ENCODE measurements at places on chromosomes 12 and 14. TPM values are rescaled to one million over a fixed set of nuclear protein-coding genes. Genes with fewer than 3 reads are reported as not detected.

PPP4R4 gene
- polyA plus RNA-seq: 0.26 TPM

MDM2 gene
- 41.5 TPM for polyA plus RNA-seq

DPPA3 gene
- not detected for polyA plus RNA-seq

SLC5A8 gene
- 0.02 TPM for polyA plus RNA-seq

C1R gene
- 91.8 TPM for polyA plus RNA-seq

TBX3 gene
- 3.5 TPM for polyA plus RNA-seq

- DNase-seq: no peak
These were observed 340.0 kb upstream of the SFSWAP start for GRCh38 chr12:131370791-131371347.

- no peak for DNase-seq
These were observed 22.7 kb downstream of the SLC38A1 start for GRCh38 chr12:46246021-46246700.

DNA sequence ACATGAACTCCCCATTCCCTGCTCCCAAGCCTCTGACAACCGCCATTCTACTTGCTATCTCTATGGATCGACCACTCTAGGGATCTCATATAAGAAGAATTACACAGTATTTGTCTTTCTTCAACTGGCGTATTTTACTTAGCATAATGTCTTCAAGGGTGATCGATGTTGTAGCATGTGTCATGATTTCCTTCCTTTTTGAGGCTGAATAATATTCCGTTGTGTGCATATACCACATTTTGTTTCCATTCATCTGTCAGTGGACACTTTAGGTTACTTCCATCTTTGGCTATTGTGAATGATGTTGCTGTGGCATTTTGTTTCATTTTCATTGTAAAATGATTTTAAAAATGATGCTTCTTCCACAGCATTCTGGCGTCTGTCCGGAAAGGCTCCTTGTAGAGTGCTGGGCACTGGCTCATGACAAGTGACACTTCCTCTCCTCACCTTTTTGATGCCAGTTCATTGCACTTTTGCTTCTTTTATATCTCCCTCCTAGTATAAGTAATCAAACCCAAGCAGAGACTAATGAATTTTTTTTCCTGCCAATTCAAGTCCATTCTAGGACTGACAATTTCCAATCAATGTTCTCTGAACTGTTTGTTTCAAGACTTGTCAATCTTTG, 39.3 kb downstream of the SCN8A start:
- no peak for DNase-seq

DNA sequence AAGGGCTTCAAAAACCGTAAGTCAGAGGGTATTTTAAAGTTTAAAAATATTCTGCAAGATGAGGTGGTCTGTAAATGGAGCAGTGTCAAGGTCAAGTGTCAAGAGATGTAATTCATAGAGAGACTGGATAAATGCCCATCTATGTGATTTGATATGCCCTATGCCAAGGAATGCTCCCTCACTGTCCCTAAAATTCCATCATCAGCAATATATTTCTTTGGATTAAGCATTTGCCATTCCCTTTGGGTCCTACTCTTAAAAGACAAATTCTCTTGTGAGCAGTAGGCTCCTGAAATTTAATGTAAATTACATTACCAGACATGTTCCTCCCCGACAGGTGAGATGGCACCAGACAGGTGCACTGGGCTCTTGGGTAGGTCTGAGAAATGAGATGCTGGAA, 16.0 kb upstream of the FOS start:
- no peak for DNase-seq

DNA sequence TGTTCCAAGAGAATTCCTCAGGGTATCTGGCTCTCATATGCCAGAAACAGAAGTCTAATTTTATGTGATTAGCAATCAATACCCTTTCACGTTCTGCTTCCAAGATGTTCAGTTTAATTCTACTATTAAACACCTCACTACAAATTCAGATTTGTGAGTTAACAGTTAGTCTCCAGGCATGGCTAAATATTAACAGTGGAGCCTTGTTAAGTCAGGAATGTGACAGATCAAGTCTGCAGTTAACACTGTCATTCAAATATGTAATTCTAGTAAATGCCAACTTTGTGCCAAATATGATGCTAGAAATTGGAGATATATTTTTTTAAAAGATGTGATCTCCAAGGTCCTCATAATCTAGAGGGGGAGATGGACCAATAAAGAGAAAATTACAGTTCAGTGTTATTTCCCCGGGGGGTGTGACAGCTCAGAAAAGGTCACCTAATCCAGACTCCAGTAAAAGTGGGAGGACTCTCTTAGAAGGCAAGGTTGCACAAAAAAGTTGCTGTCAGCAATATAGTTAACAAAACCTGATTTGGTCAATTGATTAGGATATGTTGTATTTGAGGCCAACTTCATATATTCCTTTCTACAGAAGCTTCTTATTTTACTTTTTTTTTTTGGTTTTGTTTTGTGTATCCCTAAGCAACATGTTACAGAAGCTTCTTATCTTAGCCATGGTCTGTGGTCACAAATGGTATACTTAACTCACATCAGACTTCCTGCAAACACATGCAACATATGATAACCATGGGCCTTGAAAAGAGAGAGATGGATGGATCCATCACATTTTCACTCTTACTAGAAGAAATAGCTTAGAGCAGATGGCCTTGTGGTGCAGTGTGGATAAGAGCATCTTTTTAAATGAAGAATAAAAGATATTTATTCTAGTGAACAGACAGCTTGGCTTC, 18.4 kb upstream of the RNU6-7 start:
- DNase-seq: no peak

- DNase-seq: no peak
These were observed 204.0 kb downstream of the SSPN start for GRCh38 chr12:26399381-26399780.

DNA sequence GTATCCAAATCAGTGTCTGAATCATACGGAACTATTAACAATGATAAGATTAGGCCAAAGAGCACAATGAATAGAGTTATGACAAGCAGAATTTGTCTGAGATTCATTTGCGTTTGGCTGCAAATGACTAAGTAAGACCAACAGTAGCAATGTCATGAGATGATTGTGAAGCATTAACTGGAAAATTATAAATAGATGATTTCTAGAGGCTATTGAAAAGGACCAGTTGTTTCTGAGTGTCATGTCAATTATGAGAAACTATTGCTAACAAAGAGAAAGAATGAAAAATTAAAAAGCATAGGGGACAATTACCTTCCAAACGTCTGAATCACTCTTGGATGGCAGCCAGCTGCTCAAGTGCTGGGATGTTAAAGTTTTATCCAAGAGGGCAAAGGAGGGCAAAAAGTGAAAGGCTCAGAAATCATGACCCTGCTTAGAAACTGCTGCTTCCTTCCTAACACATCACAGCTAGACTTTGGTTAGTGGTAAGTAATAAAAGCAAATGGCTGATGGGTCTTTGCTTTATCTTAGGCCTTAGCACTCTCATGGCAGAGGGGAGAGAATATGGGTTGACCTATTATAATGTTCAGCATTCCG, 89.0 kb downstream of the AKAP6 start:
- no peak for DNase-seq

- no peak for DNase-seq
These were observed 308.0 kb downstream of the PPFIA2 start for GRCh38 chr12:81450920-81451739.

GRCh38 chr12:1474574-1475153, 119.7 kb downstream of the FBXL14 start:
- no peak for DNase-seq
